ENCODE measurements at places on chromosomes 5 and 9.

DNA sequence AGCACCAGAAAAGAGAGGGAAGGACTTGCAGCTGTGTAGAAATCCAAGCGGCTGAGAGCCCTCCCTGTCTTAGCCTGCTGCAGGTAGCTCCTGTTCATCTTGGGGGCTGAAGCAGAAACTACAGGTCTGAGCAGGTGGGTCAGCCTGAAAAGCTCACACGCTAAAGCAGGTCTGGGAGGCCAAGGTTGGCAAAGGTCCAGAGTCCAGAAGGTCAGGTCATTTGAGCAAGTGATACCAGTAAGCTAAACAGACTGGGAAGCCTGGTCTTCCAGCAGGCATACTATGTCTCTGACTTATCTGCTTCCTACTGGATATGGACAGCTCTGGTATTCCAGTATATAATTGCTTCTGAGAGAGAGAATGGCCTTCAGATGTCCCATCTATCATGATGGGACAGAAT, 26.2 kb downstream of the PTCD2 start:
- no peak for DNase-seq

GRCh38 chr9:24464319-24464951, 81.3 kb downstream of the IZUMO3 start:
- DNase-seq = no peak

GRCh38 chr5:168991311-168991710, 309.6 kb downstream of the SLIT3 start:
- DNase-seq = peak; percentile 9

GRCh38 chr5:129171194-129171944, 76.8 kb downstream of the ISOC1 start:
- DNase-seq = no peak

DNA sequence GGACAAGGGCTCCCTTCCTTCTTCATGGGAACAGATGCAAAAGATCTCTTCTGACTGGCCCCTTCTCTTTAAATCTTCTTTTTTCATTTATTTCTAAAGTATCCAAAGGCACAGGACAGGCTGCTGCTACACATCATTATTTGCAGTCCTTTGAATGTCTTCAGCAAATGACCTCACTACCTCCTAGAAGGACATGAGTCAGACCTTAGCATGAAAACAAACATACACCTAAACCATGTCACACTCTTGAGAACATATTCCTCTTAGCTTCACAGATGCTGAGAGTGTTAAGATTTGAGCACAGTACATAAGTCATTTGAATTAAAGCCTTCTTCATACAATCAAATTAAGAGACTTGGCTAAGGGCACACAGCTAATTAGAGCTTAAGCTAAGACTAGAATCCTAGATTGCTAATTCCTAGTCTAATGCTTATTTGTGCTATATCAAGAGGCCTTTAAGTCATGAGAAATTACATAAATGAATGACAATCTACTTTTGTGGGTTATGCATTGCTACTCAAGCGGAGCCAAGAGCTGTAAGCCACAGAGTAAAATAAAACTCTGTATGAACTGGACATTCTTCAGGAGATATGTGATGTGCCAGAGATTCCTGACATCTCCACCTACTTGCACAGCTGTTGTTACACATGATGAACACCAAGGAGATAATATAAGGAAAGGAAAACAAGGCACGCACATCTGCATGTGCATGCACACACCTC, 109.1 kb upstream of the PTGER4 start:
- no peak for DNase-seq

GRCh38 chr5:130277522-130277921, 373.3 kb downstream of the CHSY3 start:
- no peak for DNase-seq

DNA sequence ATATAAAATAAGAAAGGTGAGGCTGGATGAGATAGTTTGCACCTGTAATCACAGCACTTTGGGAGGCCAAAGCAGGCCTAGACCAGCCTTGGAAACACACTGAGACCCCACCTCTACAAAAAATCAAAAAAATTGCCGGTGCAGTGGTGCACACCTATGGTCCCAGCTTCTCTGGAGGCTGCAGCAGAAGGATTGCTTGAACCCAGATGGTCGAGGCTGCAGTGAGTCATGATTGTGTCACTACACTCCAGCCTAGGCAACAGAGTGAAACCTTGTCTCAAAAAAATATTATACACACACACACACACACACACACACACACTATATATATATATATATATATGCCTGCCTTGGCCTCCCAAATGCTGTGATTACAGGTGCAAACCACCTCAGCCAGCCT, 1.3 kb downstream of the SLC35D2 start:
- no peak for DNase-seq

DNA sequence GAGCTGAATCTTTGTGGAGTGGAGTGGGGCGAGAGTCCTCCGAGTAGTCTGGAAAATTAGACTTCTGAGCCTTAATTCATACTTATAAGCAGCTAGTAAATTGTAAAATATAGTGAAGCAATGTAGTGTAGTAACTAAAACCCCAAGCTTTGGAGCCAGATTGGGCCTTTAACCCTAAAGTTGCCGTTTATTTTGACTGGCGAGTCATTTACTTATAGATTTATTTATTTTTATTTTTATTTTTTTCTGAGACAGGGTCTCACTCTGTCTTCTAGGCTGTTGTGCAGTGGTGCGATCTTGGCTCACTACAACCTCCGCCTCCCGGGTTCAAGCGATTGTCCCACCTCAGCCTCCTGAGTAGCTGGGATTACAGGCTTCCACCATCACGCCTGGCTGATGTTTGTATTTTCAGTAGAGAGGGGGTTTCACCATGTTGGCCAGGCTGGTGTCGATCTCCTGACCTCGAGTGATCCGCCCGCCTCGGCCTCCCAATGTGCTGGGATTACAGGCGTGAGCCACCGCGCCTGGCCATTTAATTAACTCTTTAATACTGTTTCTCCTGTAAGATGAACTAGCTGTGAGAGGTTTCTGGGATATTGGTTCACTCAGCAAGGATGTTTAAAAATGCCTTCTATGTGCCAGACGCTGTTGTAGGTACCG, 687 bp upstream of the RPS23 start:
- no peak for DNase-seq

DNA sequence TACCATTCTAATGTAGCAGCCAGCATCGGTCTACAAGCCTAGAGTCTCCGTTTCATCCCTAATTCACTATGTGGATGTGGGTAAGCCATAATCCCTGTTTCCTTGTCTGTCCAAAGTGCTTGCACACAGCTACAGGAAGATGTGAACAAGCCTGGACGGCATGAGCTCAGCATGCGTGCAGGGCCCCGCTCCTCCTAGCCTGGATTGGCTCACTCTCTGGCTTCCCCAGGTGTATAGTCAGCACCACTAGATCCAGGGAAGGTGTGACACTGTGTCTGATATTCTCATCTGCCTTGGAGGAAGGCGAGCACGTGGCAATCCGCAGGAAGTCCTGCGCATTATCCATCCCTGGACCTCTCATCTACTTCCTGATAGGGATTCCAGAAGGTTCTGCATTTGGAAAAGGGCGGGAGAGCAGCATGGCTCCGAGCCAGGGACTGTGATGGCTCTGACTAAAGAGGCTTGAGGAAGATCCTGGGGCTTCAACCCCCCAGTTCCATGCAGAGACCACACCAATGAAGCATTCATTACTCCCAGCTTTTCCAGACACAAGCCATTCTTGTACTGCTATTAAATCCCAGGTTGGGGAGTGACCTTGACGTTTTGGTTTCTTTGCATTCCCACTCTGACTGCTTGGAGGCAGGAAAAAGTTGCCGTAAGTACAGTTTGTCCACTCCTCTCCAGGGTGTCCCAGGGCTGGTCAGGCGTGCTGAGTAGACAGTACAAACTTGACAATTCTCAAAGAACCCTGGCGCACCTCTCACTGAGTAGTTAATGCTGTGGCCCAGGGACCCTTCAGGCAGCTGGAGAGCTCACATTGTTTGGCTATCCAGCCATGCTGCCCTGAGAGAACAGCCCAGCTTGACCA, 65.6 kb downstream of the PSD2 start:
- DNase-seq = no peak

- DNase-seq = no peak
These were observed 115.6 kb downstream of the SEMA5A start for GRCh38 chr5:9430306-9430705.

- DNase-seq = no peak
These were observed 304.0 kb downstream of the PRELID2 start for GRCh38 chr5:145531038-145531734.

DNA sequence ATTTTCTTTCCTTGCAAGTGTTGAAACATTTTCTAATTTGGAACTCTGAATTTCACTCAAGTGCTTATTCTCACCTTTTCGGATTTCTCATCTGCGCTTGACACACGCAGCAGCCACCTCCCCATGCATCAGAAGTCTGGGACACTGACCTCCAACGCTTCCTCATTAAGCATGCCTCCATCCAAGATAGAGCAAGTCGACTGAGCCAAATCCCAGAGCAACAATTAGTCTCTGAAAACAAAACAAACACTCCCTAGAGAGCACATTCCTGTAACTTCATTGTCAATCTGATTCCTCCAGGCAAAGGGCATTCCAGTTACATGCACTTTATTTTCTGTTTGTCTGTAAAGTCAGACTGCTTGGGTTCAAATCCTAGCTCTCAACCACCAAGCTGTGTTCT, 5.7 kb downstream of the CD180 start:
- no peak for DNase-seq

DNA sequence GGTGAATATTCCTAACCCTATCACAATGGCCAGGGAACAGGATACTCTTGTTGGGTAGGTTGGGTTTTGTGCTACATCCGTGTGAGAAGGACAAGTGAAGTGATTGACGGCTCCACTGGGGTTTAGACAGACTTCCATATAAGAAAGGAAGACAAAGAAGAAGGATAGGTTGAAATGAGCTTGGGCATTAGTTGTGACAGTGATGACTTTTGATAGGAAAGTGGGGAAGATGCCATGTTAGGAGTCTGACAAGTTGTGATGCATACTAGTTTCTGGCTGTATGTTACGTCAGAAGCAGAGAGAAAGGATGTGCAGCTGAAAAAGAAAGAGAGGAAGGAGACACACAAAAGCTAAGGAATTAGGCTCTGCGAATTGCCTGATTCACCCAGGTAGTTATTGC, 138.0 kb downstream of the STARD4 start:
- no peak for DNase-seq

GRCh38 chr5:141512911-141513626, 24.2 kb downstream of the PCDHGC5 start:
- DNase-seq = no peak

DNA sequence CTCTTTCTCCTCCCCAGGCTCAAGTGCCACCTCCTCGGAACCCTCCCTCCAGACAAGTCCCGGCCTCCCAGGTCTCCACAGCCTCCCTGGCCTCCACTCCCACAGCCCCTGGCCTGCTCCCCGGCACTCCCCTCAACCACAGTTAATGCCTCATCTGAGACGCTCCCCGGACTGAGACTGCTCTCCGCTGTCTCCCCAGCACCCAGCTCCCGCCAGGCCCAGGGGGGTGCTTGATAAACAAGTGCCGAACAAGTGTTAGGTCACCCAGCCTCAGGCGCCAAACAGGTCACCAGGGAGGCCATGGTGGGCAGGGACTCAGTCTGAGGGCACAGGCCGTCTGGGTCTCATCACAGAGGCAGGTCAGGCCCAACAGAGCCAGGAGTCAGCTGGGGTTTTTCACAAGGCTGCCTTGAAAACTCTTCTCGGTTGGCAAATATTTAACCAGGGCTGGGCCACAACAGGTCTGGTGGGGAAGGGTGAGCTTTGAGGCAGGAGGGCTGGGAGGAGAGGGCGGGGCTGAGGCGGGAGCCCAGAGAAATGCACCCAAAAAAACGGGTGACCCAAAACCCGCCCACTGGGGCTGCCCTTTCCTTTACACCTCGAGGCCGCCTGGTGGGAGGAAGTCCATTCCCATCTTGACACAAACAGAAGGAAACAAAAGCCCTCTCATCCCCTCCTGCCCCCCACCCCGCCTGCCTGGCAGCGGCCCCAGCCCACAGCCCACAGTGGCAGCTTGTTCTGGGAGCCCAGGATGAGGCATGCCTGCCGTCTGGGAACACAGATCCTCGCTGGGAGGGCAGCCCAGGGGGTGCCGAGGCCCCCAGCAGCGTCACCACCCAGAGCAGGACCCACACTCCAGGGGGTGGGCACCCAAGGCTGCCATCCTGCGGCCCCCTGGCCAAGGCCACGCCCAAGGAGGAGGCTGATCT, 66.6 kb upstream of the STXBP1 start:
- peak; percentile 75 for DNase-seq

DNA sequence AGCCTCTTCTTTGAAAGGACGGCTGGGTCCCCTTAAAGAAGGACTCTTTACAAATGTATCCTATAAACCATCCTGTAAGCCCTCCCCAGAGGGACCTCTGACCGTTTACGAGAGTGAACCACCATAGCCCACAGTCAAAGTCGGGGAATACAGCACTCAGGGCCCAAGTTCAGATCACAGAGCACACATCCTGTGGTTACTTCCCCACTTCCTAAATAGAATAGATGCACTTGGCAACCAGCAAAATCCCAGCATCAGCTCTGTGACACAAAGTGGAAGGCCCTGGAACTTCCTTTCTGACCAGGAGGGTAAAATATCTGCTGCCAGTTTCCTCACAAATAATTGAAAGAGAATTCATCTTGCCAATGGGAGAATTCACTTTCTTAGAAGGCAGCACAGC, 6.9 kb upstream of the IGFBPL1 start:
- DNase-seq = no peak

DNA sequence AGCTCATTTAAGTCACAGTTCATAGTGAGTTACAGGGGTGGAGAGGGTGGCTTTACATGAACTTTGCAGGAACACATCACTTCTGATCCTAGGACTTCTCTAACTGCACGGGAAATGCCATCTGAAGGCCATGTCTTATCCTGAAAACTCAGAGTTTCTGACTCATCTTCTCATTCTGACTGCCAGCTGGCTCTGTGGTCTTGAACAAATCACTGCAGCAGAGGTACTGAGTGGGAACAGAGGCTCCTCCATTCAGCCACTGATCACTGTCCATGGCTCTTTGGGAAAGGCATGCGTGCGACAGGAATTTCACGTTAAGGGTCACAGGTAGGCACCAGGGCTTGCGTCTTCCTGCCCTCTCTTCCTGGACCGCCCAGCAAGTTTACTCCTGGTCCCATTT, 114.6 kb upstream of the LRRTM2 start:
- DNase-seq = no peak

DNA sequence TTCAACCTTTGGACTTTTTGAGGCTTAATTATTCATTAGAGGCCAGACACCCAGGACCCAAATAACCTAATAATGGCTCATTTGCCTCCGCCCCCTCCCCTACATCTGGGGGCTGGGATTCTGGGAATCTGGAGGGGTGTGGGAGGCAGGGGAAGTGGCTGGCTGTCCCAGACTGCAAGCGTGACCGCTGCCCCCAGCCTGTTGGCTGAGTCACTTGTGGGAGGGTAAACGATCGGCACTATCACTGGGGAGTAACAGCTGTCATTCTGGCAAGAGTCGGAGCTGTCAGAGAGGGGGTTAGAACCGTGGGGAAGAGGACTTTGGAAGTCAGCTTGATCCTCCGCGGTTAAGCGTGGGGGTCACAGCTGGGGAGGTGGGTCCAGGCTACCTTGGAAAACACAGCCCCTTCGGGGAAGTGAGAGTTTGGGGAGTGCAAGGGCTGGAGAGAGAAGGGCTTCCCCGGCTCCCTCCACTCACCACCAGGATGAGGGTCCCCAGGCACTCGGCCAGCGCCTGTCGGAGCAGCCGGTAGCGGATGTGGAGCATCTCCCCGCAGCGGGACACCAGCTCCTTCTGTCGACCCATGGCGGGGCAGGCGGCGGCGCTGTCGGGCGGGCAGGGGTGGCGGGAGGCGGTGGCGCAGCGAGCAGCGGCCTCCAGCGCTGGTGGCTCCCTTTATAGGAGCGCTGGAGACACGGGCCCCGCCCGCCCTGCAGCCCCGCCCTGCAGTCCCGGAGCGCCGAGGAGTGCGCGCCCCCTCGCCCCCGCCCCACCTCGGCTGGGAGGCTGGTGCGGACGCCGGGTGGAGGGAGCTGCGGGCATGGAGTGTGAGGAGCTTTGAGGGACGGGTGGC, at the start of gene AQP3:
AQP3 (minus strand) TSS at position 648 of the 853 bp plus-strand sequence; CDS start at position 585, 63 bp downstream.
- peak; percentile 45 for DNase-seq
